Urothelium cell line (cell line): ENCODE measurements at places on chromosomes 2 and 18.

DNA sequence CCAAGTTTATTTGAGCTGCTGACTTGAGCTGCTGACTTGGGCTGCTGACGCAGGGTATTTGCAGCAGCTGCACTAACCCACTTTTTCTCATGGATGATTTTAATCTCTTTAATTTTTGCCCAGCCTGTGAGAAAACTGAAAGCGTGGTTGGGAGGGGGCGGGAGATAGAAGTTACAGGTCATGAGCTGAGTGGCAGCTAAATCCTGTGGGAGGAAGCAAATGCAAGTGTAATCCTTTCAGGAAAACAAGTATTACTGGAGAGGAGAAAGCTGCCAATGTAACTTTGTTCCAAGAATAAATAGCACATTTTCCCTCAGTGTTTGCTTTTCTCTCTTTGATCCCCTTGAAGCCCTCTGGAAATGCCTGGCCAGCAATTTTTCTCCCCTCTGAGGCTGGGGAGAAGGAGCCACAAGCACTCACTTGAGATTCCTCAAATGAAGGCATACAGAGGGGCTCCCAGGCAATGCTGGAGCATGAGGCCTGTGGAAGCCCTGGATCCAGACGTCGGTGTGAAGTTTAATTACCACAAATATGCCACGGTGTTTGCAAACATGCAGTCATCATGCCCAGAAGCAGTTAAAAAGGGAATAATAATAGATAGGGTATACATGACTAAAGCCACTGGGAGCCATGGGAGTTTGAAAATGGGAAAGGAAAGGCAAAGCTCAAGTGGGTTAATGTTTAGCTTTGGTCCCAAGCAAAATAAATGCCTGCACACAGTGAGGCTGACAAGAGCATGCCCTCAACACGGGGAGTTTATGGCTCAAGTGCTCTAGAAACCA lies 10.4 kb upstream of the EVA1A start:
- DNase-seq, result no peak

GRCh38 chr2:557635-558301 lies 119.4 kb downstream of the TMEM18 start:
- DNase-seq, result peak; percentile 88

- DNase-seq, result no peak
Measured at GRCh38 chr2:147456779-147457178, 388.1 kb upstream of the ACVR2A start.

DNA sequence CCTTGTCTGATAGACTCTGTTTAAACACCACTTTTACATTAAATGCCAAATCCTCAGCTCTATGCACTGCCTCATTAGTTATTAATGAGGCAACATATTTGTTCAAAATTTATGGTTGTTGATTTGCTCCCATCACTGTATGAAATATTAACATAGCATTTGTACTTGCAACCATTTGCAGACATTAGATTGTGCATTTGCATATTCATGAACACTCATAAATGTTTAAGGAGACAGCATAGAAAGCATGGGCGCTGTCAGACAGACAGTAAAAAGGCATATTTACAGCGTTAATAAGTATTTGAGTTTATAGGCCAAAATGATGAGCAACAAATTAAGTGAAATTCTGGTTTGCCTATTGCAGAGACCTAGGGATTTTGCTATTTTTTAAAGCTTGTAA lies 502.3 kb downstream of the TXNL1 start:
- DNase-seq, result no peak

DNA sequence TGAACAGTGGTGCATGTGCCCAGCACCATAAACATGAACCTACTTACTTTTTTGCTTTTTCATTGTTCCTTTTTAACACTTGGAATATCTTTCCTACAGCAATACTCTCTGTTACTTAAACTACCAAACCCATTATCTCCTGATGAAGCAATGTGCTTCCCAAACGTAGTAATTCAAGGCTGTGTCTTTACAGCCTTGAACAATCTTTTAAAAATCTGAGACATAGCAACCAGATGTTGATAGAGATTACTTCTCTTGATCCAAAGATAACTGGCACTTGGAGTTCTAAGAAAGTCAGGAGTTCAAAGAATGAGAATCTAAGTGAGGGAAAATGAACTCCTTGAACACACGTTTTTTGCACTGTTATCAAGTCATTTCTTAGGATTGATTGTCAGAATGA lies 40.4 kb downstream of the ATP8B1 start:
- DNase-seq, result no peak

GRCh38 chr2:225006730-225007129 lies 35.5 kb downstream of the DOCK10 start:
- no peak for DNase-seq

DNA sequence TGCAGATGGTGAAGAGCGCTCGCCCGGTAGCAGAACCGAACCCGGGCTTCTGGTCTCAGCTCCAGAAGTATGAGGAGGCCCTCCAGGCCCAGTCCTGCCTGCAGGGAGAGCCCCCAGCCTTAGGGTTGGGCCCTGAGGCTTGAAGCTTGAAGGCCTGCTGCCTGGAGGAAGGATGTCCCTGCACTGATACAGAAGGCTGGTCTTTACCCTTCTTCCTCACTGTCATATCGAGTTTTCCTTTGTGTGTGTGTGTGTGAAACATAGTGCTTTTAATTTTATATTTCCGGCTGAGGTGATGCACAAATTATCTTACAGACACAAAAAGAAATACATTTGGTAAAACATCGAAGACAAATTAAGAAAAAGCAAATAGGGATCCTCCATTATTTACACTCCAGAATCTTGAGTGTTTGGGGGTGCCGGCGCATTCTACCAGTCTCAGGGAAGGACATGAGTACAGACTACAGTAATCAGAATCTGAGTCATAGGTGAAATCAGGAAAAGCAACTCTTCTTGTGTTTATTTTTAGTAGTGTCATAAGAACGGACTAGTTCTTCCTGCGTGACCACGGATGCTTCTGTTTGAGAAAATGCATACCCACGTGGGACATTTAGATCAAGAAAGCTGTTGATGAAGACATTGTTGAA lies 1.3 kb downstream of the DUSP28 start:
- DNase-seq, result no peak

DNA sequence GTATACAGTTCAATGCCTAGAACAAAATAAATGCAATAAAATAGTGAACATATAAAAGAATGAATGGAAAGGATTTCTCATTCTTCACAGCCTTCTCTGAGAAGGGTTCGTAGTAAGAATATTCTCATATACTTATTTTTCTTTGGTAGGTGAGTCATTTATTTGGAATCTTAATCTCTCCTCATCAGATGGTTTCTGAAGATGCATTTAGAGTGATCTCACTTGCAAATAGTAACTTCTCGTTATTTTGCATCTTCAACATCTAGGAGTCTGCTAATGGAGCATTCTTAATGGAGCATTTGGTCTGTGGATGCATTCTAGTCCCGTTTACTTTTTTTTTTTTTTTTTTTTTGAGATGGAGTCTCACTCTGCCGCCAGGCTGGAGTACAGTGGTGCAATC lies 3.9 kb downstream of the UBXN4 start:
- DNase-seq, result peak; percentile 15

GRCh38 chr2:99607454-99607853 lies 117.6 kb upstream of the REV1 start:
- DNase-seq, result no peak

DNA sequence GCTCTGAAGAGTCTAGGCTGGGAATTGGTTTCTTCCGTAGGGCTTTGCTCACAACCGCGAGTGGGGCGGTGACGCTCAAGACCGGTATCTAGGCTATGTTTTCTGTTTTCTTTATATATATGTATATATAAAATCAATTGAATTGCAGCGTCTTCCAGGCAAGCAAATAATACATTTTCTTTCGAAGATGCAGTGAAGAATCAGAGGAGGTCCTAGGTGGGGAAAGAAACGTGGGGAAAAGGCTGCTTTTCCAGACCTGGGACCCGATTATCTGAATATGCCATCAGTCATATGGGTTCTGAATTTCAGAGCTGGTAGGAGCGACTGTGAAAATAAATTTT lies 714 bp upstream of the SCN9A start:
- no peak for DNase-seq

- no peak for DNase-seq
Measured at GRCh38 chr2:178542569-178542968, 62.3 kb downstream of the PLEKHA3 start.

- DNase-seq, result peak; percentile 37
Measured at GRCh38 chr2:8761529-8762164, 75.8 kb downstream of the KIDINS220 start.

DNA sequence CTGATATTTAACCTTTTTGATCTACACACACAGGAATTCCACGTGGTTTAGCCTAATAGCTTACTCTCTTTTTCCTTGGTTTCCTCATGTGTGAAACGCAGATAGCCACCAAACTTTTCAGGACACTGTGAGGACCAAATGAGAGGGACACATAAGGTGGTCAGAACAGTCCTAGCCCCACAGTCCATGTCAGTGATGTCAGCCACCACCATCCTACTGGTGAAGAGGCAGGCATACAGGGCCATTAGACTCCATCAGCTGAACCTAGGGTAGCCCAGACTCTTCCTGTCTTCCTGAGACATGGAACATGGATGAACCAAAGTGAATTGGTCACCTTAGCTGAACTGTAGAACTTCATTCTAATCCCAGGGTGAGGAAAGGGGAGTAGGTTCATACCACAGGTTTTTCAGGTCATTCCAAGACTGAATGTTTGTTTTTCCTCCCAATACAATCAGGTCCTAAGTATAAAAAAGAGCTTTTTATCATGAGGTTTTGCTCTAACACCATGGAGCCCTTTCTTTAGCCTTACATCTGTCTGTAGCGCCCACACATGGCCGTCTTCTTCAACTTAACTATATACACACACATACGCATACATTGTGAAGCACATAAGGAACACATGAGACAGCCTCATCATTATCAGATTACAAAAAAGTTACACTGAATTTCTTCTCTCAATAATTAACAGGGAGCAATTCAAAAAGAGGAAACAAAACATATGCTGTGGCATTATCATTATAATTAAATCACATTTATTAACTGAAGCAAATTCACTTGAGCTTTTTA lies 18.5 kb upstream of the NFE2L2 start:
- DNase-seq, result no peak

DNA sequence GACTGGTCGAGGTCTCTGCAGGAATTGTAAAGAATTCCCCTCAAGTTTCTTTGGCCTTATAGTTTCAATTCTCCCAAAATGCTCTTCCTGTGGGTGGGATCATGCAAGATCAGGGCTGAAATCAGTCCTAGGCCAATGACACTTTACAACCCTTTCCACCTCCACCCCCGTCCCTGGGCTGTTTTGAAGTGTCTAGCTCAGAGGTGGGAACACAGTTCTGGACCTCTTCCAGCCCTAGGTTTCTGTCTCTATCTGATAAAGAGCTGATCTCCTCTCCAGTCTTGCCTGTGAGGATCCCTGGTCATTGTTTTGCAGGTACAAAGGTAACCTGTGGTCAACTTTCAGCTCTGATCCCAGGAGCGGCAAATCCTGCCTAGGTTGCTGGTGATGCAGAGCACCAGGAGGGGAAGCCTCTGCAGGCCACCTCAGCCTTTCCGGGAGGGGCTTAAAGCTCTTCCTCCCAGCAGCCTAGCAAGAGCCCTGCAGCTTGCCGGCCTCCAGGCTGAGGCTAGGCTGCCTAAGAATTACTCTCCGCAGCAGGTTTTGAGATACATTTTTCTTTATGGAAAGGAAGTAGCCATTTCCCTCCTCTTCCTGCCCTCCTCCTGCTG lies 69.8 kb upstream of the WIPF1 start:
- no peak for DNase-seq

DNA sequence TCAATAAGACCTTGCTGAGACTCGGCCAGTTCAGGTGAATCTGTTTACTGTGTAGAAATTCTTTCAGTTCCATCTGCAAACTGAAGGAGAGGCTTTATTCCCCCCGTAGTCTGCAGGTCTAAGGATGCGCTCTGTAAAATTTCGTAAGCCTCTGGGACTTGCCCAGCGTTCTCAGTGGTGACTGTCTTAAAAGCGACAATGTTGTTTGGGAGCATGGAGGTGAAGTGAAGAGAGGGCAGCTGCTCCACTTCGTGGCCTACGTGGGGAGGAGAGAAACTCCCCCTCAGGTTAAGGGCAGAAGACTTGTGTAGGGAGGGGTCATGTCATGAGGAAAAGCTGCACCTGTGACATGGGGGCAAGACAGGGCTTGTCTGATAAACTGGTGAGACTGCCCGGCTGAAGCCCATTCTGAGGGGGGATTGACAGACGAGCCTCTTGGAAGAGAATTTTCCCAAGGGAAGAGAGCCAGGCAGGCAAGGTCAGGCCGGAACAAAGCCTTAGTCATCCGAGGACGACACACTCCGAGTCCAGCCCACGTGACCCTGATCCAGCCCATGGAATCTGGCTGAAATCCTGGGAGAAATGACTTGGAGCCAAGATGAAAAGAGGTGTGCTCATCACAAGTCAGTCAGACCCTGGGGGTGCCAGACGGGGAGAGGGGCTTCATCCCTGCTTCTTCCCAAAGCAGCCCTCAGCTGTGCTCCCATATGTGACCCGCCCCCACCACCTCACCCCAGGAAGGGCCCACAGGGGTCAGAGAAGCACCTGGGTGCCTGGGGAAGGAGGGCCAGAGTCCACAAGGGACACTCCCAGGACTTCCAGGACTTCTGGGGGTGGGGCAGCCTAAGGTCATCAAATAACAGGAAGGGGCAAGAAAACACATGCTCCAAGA lies 88.5 kb upstream of the SH3BP4 start:
- peak; percentile 85 for DNase-seq

DNA sequence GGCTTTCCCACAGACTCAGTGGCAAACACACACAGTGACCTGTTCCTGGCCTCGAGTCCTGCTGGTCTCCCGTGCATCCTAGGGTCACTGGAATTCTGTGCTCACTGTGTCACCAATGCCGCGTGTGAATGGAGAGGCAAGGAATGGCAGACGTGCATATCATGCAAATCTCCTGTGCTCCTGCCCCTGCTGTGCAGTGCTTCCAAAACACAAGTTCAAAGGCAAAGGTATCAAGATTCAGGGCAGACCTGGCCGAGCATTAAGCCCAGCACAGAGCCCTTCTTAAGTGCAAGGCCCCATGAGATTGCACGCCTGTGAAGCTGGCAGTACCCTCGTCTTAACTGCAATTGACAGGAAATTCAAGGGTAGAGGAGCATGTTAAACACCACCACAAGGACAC lies 129.1 kb downstream of the NDUFA10 start:
- DNase-seq, result no peak

GRCh38 chr2:73897934-73898333 lies 5.1 kb downstream of the ACTG2 start:
- no peak for DNase-seq

GRCh38 chr18:9239720-9240119 lies 94.9 kb upstream of the TWSG1 start:
- no peak for DNase-seq

GRCh38 chr2:21812766-21813165 lies 689.0 kb downstream of the TDRD15 start:
- peak; percentile 11 for DNase-seq

GRCh38 chr18:71371951-71372605 lies 1083.2 kb downstream of the SOCS6 start:
- no peak for DNase-seq

- no peak for DNase-seq
Measured at GRCh38 chr2:26002632-26003310, 20.5 kb upstream of the KIF3C start.

GRCh38 chr2:3299130-3299529 lies 78.5 kb downstream of the EIPR1 start:
- DNase-seq, result no peak

DNA sequence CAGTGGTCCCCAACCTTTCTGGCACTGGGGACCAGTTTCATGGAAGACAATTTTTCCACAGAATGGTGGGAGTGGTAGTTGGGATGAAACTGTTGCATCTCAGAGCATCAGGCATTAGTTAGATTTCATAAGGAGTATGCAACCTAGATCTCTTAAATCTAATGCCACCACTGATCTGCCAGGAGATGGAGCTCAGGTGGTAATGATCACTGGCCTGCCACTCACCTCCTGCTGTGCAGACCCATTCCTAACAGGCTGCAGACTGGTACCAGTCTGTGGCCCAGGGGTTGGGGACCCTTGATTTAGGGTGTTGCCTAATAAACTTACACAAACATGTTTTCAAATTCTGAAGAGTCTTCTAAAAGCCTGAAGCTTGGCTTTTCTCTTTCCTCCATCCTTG lies 261.3 kb downstream of the CDH19 start:
- no peak for DNase-seq
